Eye (tissue), 1 donor: ENCODE measurements at places on chromosomes 2 and 18.

DNA sequence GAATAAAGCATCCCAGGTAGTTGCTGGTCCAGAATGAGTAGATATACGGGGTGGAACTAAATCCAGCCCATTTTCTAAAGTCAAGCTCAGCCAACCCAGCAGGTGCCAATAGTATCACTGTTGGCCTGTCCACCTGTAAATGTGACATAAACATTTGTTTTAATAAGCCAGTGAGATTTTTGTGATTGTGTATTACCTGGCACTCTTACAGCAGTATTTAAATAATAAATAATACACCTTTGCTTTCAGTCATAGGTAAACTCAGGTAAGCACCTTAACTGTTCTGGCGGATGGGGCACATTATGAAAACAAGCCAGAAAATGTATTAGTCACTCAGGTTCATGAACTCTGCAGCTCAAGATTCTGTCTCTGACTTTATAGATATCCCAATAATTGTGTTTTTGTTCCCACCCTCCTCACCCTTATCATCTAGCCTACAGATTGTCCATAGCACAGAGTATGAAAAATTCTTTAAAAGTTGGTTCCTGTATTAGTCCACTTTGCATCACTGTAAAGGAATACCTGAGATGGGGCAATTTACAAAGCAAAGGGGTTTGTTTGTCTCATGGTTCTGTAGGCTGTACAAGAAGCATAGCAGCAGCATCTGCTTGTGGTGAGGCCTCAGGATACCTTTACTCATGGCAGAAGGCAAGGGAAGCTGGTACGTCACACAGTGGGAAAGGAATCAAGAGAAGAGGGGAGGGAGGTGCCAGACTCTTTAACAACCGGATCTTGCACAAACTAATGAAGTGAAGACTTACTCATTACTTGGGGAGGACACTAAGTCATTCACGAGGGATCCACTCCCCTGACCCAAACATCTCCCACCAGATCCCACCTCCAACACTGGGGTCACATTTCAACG is 73.0 kb upstream of the CYRIA start:
- DNase-seq = no peak

DNA sequence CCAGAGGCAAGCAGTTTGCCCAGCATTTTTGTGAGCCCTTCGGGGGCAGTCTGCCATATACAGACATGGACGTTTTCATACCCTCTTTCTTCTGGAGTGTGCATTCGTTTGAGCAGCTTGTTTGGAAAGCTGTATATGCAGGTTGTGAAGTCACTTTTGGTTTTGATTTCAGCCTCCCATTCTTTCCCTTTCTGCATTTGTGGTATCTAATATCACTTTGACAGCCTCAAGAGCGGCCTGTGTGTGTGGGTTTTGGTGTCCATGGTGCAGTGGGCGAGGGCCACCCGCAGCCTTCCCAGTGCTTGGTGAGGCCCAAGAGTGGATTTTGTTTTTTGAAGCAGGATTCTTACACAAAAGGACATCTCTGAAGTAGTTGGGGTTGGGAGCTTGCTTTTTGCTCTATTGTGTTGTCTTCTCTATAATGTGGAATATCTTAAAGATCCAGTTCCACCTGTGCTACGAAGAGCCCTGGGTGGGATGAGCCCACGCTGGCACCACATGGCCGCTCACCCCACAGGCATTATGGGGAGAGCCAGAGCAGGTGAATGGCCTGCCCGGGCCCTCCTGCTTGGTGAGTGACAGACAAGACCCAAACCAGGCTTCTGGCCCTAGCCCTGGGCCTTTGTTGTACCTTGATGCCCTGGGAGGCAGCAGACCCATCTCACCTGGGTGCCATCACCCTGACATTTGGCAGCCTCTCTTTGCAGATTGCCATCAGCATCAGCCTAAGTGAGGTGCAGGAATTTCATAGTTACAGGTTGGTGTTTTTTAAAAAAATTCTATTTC is 29.5 kb downstream of the INPP4A start:
- DNase-seq = no peak

DNA sequence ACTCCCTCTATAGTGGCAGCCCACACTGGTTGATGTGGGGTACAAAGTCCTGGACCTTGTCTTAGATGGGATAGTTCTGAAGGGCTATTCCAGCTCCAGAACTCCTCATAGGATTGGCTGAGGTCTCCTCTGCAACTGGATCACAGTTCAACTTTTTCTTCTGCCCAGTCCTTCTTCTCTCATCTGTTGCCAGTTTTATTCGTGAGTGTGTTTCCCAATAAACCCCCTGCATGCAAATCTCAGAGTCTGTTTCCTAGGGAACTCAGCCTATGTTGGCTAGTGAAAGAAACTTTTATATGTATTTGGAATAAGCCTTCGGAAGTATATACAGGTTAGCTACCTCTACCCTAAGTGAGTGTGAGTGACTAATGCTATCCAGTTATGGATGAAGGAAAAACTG is 823.4 kb downstream of the SLC4A3 start:
- no peak for DNase-seq

DNA sequence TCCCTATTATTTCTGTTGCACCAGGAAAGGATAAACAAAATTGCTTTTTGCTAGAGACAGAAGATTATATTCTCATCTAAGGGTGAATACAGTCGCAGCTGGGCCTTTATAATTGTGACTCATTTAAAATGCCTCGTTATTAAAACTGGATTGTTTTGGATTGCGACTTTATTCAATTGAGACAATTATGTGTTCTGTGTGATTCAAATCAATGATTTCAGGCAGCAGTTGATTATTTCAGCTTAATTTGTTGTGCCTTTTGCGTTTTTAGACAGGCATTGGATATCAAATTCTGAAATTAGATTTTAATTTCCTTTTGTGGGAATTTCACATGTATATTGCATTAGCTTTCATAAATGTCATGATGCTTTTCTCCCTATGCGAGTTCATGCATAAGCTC is 778.1 kb upstream of the SOX11 start:
- no peak for DNase-seq

DNA sequence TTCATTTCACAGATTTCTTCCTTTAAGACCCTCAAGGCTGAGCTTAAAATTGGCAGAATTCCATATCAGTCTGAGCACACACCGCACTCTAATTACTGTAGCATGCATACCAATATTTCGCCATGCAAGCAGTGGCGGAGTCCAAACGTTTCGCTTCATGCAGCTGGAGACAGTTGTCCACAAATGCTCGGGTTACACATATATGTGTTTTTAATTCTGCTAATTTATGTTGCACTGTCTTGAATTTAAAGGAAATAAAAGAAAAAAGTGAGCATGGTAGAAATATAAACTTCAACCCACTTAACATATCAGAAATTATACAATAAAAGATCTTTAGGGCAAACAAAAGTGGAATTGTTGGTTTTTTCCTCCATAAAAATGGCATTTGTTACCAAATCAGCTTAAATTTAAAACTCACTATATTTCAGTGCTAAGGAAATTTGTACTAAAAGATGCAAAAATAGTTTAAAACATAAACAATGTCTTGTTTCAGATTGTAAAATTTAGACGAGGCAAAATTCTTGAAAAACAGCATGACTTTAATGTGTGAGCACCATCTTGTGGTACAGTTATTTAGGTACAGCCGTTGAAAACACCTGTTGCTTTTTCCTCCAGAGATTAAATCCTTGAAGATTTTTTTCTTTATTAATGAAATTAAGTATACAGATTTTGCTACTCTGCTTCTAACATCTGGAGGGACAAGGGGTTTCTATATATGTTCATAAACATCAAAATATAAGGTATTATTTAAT is 24.1 kb upstream of the KANSL1L start:
- peak; percentile 75 for DNase-seq

DNA sequence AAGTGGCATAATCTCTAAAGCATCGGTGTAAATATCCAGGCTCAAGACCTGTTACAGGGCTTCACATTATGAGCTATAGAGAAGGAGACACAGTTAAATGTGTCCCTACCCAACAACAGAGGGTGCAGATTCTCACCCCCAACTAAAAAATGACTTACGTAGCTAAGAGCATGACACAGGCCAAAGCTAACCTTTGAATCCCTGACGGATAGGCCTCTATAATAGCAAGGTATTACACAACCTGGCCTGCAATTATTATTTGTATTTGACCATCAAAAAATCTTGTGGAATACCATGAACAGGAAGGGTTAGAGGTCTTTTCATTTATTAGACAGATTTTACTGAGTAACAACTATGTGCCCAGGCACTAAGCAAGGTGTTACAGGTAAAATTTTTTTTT is 45.1 kb downstream of the RNU4ATAC start:
- DNase-seq = no peak

DNA sequence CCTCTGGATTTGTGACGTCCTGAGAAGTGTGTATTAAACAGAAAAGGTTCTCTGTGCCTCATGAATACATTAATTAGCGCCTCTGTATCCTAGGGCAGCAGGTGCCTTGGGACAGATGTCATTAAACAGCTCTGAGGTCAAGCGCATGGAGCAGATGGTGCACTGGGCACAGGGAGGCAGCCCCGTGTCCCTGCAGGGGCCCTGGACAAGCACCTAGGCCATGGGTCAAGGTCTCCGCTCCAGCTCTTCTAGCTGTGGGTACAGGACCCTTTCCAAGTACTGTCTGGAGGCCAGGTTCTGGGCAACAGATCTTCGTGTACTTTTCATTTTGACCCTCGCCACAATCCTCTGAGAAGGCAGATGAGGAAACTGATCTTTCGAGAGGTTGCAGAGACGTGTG is 126.4 kb downstream of the KCTD1 start:
- no peak for DNase-seq

- peak; percentile 65 for DNase-seq
Measured at GRCh38 chr18:13530879-13531387, 195.4 kb downstream of the FAM210A start.

DNA sequence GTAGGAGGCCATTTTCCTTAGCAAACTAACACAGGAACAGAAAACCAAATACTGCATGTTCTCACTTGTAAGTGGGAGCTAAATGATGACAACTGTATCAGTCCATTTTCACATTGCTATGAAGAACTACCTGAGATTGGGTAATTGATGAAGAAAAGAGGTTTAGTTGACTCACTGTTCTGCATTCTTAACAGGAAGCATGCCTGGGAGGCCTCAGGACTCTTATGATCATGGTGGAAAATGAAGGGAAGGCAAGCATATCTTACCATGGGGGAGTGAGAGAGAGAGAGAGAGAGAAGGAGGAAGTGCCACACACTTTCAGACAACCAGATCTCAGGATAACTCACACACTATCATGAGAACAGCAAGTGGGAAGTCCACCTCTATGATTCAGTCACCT is 105.3 kb downstream of the PARD3B start:
- DNase-seq = no peak

GRCh38 chr2:39313575-39313974 is 69.8 kb upstream of the CDKL4 start:
- no peak for DNase-seq

DNA sequence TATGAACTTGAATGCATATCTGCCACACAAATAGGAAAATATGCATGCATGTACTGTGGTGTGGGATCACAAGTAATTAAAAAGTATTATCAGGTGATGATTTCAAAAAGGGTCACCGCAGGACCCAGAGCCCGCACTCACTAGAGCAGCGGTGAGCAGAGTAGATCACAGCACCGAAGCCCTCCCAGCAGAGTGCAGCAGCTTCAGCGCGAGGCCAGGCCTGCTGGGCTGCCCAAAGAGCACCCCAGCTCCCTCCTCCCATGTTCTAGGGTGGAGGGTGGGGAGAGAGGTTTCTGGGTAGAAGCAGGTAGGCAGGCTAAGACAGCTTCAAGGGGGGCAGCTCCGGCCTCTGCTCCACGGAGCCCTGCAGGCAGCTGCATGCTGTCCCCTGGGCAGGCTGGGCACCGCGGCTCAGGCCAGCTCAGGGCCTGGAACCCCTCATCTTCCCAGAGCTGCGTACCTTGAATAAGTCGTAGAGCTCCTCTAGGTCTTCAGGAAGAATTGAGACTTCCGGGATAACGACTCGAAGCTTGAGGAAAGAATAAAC is 24.9 kb downstream of the RPL31 start:
- no peak for DNase-seq

DNA sequence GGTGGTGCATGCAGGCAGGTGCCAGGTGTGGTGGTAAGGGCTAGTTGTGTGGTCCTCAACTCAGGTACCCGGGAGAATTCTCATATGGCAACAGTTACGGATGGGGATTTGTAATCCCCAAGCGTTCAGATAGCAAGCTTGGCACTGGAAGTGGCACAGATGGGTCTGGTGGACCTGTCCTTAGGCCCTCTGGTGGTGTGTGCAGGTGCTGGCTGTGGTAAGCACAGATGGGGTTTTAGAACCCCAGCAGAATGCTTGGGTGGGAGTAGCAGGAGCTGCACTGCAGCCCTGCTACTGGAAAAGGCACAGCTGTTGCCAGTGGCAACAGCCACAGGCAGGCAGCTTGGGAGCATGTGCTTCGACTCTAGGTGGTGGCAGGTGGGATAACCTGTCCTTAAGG is 948.2 kb upstream of the FAM98A start:
- no peak for DNase-seq

DNA sequence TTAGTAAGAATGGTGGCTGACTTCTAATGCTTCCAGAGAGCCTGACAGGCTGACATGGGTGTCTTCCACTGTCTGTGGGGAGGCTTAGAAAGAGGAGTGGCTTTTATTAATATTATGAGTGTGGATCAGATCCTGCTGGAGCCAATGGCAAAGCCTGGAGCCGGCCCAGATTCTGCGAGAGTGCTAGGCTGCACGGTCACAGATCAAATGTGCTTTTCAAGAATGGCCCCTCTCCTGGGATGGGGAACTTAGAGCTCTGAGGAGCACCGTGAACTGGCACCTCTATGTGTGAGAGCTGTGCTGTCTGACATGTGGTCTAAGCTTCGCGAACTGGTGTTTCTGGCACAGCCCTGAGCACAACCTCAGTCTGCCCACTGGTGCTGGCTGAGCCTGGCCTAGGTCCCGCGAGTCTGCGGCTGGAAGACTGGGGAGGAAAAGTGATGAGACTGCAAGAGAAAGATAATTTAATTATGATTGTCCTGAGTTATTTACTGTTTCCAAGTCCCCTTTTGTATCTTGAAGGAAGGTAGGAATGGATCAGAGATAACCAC is 70.4 kb downstream of the ASAP2 start:
- no peak for DNase-seq

DNA sequence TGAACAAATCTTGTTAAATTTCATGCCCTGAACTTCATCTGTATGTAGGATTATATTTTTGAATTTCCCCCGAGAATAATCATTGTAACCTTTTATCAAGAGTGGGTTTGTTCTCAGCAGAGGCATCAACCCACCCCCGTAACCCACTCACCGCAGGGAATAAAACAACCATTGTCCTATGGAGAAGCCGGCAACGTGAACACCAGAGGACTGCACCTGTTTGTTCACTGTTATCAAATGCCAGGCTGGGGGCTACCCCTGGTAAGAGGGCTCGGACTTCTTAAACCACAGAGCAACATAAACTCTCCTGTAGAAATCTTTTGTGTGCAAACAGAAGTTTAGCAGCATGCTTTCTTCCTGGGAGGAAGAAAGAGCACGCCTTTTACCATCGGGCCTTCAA is 610.4 kb downstream of the ERBB4 start:
- no peak for DNase-seq

DNA sequence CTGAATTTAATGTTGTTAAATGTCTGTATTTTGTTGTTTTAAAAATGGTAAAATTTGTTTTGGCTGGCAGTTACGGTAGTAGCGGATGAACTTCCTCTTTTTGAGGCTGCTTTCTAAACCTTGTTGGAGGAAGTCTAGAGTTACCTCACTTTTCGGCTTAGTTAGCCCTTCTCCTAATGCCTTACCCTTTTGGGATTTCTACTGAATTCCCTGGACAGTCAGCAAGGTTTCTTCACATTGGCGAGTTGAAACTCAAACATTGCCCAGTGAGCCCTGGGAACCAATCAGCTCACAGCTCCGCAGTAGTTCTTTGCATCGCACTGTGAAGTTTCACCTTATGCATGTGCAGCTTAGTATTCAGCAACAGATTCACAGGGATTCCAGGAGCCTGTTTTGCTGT is 55.2 kb downstream of the TMEM247 start:
- DNase-seq = no peak
